ENCODE measurements at places on chromosomes 5 and 9. TPM values are rescaled to one million over a fixed set of nuclear protein-coding genes. Genes with fewer than 3 reads are reported as not detected.

GRCh38 chr9:71036501-71036900 is 84.9 kb downstream of the TRPM3 start:
- no peak overlapping the region for H3K27ac ChIP-seq
- no peaks in the 10 kb centered on the region for H3K27me3 ChIP-seq
- no peaks in the 10 kb centered on the region for H3K36me3 ChIP-seq
- no peaks in the 10 kb centered on the region for H3K4me1 ChIP-seq
- DNase-seq: no peak

DNA sequence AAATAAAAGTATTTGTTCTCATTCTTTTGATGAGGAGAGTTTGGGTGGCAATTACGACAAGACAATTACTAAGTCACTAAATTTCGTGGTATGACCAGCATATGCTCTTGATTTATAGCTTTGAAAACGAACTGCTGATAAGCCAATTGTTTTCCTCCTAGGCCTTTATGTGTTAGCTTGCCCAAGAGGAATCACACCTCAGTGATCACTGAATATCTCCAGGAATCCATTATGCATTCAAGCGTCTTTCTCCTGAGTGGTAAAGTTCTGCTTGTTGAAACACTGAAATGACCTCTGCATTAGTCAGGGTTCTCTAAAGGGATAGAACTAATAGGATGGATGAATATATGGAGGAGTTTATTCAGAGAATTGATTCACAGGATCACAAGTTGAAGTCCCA is 677.7 kb upstream of the MEF2C start:
- no peaks in the 10 kb centered on the region for H3K36me3 ChIP-seq
- no peak overlapping the region for H3K27ac ChIP-seq
- H3K4me1 ChIP-seq: no peaks in the 10 kb centered on the region
- DNase-seq: no peak
- H3K4me3 ChIP-seq: no peak overlapping the region
- H3K27me3 ChIP-seq: no peaks in the 10 kb centered on the region

DNA sequence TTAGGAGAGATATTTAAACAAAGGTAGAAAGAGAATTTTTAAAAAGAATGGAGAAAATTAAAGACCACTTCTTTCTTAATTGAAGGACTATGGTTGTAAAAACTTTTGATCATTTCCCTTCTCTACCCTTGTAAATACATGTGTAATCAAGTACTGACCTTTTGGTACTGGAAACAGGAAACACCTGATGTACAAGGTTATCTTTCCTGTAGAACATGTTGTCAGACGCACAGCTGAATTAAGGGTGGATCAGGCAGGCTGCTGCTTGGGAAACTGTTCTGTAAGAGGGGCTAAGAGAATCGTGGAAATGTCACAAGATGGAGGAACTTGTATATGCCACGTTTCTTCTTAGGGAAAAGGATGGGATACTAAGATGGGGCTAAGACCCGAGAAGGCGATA is 341.6 kb downstream of the ZNF608 start:
- no peaks in the 10 kb centered on the region for H3K27me3 ChIP-seq
- no peaks in the 10 kb centered on the region for H3K4me1 ChIP-seq
- DNase-seq: no peak
- no peak overlapping the region for H3K27ac ChIP-seq
- no peaks in the 10 kb centered on the region for H3K36me3 ChIP-seq

The MATR3 gene
- 325 TPM for total RNA-seq

DNA sequence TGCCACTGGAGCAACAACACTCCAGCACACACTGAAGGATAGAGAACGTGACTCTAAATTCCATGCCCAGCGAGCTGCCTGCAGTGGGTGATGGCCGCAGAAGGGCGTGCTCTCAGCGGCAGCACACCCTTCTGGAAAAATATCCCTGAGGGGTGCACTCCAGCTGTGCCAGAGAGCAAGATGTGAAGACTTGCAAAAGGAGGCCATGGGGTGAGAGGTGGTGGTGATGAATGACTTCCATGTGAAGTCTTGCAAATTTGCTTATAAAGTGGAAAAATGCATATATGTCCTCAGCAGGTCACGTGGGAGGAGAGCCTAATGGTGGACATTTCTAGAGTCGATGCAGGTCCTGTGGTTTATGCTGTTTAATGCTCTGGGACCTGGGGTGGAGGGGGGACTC is 39.8 kb upstream of the COL5A1 start:
- DNase-seq: no peak
- no peak overlapping the region for H3K27ac ChIP-seq
- H3K4me3 ChIP-seq: no peak overlapping the region
- peaks cover 12% of the 10 kb centered on the region for H3K27me3 ChIP-seq
- no peaks in the 10 kb centered on the region for H3K36me3 ChIP-seq

DNA sequence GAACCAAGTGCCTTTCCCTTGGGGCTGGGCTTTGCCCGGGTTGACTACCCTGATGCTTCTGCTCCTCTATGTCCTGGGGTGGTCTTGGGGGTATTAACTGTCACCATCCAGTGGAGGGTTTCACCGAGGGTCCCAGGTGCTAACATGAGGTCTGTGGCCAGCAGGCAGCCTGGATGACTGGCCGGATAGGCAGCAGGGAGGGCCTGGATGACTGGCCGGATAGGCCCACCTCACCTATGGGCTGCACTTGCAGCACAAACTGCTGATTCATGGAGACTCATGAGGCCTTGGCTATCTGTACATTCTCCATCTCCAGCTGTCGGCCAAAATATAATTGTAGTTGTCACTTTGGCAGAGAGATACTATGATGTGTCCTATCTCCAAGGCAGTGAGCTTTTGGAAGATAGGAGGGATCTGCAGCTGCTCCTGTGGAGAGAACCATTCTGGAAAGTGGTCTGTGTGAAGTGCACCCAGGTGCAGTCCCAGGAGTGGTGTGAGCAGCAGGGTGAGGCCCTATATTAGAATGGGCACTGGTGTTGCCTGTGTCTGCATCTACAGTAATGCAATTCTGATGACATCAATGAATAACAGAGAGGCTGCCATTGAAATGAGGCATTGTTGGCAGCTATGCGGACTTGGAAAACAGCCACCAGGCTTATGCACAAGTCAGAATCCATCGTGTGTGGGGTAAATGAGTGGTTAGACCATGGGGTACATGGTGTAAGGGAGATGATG is 26.3 kb upstream of the CDKN2AIPNL start:
- H3K27ac ChIP-seq: peak overlapping the region; percentile 86
- peaks cover under 1% of the 10 kb centered on the region for H3K27me3 ChIP-seq
- H3K36me3 ChIP-seq: no peaks in the 10 kb centered on the region

DNA sequence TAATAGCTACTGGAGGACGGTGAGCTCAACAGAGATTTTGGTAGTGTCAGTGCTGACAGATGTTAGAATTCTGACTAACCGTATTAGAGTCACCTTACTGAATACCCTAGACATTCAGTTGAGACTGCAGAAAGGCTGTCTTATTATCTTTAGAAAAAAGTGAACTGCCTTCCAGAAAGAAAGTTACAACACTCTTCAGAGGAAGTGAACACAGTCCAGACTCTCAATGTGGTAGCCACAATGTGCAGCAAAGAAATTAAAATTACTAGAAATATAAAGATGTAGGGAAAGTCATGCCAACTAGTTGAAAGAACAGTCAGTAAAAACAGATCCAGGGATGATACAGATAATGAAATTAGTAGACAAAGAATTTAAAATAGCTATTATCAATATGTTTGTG is 47.1 kb upstream of the COL15A1 start:
- H3K4me1 ChIP-seq: no peaks in the 10 kb centered on the region
- no peak overlapping the region for H3K4me3 ChIP-seq
- H3K36me3 ChIP-seq: peaks cover 2% of the 10 kb centered on the region
- no peak overlapping the region for H3K27ac ChIP-seq

The RC3H2 gene
- 69.6 TPM for total RNA-seq

GRCh38 chr9:108515856-108516255 is 339.9 kb downstream of the ACTL7B start:
- H3K27ac ChIP-seq: no peak overlapping the region
- peaks cover 2% of the 10 kb centered on the region for H3K36me3 ChIP-seq
- DNase-seq: no peak
- no peaks in the 10 kb centered on the region for H3K27me3 ChIP-seq
- no peak overlapping the region for H3K4me3 ChIP-seq
- H3K4me1 ChIP-seq: no peaks in the 10 kb centered on the region

DNA sequence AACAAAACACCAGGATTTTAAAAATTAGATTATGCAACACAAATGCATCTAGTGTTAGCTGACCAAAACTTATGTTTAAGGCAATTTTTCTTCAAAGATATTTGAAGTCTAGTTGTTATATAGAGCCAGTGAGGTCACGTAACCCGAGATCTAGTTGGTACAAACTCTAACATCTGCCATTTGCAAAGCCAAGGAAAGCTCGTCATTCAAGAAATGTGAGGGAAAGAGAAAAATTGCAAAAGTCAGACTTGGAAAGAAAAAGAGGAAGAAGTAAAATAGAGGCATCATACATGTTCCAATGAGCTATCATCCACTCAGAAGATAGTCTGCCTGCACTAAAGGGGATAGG is 293.4 kb upstream of the PUM3 start:
- H3K36me3 ChIP-seq: no peaks in the 10 kb centered on the region
- no peak overlapping the region for H3K27ac ChIP-seq
- no peak for DNase-seq
- no peak overlapping the region for H3K4me3 ChIP-seq
- H3K4me1 ChIP-seq: no peaks in the 10 kb centered on the region

DNA sequence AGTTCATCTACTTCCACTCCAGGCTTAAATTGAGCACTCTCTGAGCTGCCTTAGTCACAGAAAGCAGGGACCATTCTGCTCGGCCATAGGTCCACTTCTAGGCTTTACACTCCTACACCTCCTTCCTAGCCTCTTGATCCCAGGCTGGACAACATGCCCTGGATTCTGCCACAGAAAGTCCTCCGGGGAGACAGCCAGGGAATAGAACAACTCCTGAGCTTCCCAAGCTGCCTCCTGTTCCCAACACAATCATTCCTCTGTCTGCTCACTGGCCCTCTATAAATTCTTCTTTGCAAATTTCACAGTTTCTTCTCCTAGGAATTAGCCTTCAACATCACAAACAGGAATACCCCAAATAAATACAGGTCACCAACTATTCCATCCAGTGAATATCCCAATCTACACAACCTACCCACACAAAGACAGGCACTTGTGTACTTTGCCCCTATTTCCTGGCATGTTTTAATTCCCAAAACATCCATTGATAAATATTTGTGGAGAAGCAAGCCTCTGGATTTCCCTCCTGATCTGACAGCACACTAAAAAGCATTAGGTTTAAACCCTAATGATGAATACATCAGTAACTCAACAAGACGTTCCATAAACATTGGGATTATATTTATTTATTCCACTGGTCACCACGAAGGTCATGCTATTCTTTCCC is 125.5 kb downstream of the ENC1 start:
- H3K36me3 ChIP-seq: no peaks in the 10 kb centered on the region
- no peak for DNase-seq
- H3K27ac ChIP-seq: no peak overlapping the region

DNA sequence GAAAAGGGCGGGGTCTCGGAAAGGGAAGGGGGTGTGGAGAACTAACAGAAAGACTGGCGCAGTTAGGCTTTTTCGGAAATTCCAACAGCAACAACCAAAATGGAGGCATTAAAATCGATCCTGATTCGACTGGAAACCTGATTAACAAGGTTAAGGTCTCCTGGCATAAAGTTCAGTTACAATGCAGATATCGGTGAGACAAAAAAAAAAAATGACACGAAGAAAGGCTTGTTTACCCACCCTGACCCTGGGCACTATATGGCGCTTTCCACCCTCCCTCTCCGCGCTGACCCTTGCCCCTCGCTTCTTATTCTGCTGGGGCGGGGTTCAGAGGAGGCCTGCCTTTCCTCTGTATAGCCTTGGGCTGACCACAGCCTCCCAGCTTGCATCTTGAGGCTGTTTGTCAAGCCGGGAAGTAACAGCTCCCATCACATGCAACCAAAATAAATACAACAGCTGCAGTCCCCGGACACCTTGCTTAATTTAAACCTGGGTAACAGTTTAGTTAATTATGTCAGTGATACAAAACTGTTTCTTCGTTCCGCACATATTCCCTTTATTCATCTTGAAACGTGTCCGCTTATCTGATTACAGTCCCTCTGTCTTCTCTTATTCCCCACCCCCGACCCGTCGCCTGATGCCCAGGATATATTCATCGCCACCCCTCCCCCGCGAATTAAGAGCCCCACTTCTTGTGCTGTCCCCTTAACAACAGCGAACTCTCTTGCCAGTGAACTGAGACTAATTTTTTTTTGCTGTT is 795 bp upstream of the PJA2 start:
- peaks cover 3% of the 10 kb centered on the region for H3K36me3 ChIP-seq
- H3K27me3 ChIP-seq: no peaks in the 10 kb centered on the region
- H3K4me1 ChIP-seq: peaks cover 23% of the 10 kb centered on the region
- peak overlapping the region; percentile 100 for H3K27ac ChIP-seq
- DNase-seq: peak; percentile 27
- H3K4me3 ChIP-seq: peak overlapping the region; percentile 99

The TMEM215 gene
- not detected for total RNA-seq

DNA sequence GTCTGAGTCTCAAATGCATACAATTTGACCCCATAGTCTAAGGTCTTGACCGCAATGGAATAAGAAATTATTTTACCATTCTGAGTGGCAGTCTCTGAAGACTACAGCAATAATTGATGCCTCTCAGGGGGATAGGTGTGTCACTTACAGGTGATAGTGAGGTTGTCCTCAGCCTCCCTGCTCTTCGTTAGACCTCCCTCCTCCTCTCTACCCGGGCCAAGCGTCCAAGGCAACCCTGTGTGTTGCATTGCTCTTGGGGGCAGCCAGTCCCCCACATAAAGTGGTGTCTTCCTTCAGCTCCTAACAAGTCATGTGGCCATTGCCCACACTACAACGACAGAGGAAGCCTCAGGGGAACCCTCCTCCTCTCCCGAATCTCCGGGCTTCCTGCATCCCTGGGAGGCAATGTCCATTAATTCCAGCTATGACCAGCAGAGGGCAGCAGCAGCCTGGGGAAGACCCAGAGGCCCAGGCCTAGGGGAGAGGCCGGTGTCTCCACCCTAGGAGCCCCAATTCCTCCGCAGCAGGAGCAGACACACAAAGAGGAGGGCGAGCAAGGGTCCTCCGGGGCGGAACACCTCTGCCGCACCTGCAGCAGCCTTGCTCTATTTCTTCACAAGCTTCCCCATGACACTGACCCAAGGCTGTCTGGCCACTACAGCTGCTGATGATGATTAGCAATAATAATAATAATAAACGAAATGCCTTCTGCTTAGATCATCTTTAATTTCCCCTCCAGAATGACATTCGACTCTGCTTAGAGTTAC is 134.8 kb downstream of the KCNIP1 start:
- peaks cover 63% of the 10 kb centered on the region for H3K27me3 ChIP-seq
- H3K4me1 ChIP-seq: peaks cover 12% of the 10 kb centered on the region
- DNase-seq: peak; percentile 24

DNA sequence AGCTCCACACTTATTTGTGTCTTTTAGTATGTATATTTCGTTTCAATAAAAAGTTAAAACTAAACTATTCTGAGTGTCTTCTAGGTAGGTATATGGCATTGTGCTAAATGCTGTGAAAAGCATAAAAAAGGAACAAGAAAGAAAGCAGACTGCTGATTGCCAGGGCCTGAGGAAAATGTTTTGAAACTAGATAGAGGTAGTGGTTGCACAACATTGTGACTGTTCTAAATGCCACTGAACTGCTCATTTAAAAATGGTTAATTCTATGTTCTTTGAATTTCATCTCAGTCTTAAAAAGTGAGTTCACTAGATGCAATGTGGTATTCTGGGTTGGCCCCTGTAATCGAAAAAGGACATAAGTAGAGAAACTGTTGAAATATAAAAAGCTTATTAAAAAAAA is 2.6 kb upstream of the ALAD start:
- H3K4me1 ChIP-seq: peaks cover 27% of the 10 kb centered on the region
- no peak for DNase-seq
- H3K4me3 ChIP-seq: no peak overlapping the region
- peaks cover 4% of the 10 kb centered on the region for H3K36me3 ChIP-seq
- H3K27me3 ChIP-seq: no peaks in the 10 kb centered on the region
